CD4-positive, alpha-beta T cell treated with Interleukin-17A for 1 hour (primary cell): ENCODE measurements at places on chromosomes 6 and 20.

DNA sequence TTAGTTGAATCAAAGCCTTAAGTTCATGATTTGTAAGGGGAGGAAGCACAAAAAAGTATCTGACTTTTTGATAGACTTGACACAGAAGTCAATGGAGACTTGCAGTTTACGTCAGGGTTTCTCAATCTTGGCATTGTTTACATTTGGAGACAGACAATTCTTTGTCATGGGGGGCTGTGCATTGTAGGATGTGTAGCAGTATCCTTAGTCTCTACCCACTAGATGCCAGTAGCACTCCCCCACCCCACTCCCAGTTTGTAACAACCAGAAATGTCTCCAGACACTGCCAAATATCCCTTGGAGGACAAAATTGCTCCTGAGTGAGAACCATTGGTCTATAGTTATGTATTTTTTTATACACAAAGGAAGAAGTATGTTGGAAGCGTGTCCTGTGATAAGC, 434.1 kb downstream of the RFPL4B start:
- no peak for DNase-seq

DNA sequence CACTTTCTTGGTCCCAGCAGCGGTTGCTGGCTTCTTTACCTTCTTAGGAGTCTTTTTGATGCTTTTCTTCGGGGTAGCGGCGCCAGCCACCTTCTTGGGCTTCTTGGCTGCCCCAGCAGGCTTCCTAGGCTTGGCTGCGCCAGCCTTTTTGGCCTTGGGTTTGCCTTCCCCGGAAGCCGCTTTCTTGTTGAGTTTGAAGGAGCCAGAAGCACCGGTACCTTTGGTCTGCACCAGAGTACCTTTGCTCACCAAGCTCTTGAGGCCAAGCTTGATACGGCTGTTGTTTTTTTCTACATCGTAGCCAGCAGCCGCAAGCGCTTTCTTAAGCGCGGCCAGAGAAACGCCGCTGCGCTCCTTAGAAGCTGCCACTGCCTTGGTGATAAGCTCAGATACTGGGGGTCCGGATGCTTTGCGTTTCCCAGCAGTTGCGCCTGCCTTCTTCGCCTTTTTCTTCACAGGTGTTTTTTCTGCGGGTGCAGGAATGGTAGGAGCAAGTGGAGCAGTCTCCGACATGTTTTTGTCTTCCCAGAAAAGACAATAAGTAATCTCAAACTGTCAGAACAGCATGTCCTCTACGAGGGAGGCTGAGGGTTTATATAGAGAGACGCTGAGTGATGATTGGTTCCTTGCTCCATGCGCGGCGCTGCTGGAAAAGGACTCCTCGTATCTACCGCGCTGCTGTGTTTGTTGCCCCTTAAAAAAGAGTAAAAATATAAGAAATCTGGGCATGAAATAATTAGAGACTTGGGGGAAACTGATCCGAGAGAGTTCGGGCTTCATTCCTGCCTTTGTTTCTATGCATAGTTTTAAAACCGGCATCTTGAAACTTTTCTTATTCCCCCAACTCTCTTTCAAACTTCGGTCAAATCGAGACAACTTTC, 130.3 kb upstream of the BTN3A2 start:
- peak; percentile 92 for DNase-seq

DNA sequence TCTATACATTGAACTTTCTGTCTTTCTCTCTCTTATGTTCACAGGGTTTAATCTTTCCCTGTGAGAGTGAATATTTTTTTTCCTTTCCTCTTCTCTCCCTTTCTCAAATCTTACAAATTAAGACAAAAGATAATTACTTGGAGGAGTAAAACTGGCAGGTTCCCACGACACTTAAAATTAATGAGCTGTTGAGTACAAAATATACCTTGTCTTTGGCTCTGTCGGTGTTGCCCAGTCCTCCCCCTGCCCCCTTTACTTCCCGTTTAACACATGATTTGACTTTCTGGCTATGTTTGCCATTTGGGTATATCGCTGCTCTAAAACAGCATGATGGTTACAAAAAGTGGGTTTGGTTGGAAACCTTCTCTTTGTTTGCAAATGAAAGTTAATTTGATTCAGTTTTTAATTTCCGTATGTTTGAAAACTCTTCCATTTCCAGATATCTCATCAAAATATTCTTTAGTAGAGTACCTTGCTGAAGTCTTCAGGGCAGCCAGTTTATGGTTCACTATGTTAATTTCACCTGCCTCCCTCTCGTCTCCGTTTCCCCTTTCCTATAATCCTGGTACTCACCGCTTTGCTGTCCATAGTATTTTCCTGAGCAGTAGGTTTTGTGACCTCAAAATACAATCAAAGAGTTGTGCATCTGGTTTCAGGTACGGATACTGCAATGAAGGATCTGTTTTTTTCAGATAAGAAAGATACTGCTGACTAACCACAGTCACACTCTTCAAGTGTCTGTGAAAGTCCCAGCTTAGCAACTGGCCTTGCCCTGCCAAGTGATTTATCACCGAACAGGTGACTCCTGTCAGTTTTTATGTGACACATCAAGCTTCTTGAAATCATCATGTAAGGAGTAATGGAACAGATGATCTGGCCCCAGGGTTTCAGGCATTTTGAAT, 181.2 kb downstream of the DTNBP1 start:
- DNase-seq, result no peak

DNA sequence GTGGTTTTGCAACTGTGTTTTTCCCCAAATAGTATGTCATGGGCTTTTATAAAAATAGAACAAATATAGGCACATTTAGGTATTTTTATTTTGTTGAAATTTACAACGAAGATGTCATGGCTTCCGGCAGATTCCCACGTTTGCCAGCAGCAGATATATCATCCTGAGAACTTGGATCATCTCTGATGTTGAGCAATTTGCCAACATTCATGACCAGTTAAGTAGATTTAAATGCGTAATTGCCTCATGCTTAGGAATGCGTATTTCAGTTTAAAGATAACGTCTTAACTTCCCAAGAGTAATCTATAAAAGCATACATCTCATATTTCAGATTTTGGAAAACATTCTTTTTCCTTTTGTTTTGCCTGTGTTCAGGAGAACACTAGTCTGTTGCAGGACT, 457.8 kb downstream of the QKI start:
- DNase-seq, result no peak

DNA sequence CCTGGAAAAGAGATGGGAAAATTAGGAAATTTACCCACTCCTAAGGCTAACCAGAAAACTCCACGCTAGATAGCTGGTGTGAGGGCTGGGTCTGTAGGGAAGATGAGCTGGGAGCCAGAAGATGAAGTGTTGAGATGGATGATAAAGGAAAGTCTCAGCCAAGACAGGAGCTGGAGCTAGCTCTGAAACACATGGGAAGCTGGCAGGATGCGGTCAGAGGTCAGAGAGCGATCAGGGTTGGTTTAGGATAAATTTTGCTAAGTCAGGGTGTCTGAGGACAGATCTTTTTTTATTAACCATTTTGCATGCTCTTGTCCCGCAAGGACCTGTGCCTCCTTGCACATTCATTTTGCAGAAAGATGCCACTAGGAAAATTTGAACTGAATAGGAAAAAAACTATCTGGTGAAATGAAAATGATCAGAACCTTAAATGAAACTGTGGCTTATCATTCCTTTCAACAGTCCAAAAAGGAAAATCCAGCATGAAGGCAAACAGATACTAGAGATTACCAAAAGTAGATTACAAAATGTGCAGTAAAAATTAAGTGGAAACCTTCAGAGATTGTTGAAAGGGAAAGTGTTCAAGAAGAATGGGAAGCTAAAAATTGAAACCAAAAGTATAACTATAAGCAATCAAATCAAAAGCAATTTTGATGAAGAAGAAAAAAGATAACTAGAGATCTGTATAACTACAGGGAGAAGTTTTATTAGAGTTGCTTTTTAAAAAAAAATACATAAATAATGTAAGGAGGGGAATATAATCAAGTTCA, 10.7 kb upstream of the EDN1 start:
- no peak for DNase-seq

DNA sequence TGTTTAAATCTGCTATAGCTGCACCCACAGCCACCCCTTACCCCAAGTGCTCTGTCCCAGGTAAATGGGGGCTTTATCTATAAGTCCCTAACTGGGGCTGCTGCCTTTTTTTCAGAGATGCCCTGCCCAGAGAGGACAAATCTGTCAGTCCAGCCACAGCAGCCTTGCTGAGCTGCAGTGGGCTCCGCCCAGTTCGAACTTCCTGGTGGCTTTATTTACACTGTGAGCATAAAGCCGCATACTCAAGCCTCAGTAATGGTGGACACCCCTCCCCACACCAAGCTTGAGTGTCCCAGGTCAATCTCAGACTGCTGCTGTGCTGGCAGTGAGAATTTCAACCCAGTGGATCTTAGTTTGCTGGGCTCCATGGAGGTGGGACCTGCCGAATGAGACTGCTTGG, 505.2 kb downstream of the CBLN4 start:
- DNase-seq, result no peak

- DNase-seq, result peak; percentile 84
Measured at GRCh38 chr6:73523434-73524123, 2.7 kb upstream of the EEF1A1 start.

GRCh38 chr6:31861919-31862343, 690 bp downstream of the NEU1 start:
- DNase-seq, result no peak

GRCh38 chr6:15653581-15653980, 9.2 kb downstream of the DTNBP1 start:
- no peak for DNase-seq
